Astrocyte of the spinal cord (primary cell): ENCODE measurements at places on chromosomes 7 and 10.

DNA sequence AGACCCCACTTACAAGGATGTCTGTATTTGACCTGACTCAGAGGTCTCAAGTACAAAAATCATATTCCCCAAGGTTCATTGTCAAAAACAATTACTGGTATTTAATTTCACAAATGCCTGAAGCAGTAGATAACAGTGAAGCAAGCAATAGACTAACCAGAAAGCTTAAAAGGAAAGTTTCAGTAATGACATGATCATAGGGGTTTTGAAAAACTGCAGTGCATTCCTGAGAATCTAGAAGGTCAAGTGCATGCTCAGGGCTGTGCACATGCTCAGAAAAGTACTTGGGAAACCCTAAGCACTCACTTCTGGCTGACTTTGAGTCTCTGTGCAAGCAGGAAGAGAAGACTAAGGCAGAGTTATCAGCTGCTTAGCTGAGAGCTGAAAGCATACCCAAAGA is 27.1 kb downstream of the RASGEF1A start:
- DNase-seq: no peak

DNA sequence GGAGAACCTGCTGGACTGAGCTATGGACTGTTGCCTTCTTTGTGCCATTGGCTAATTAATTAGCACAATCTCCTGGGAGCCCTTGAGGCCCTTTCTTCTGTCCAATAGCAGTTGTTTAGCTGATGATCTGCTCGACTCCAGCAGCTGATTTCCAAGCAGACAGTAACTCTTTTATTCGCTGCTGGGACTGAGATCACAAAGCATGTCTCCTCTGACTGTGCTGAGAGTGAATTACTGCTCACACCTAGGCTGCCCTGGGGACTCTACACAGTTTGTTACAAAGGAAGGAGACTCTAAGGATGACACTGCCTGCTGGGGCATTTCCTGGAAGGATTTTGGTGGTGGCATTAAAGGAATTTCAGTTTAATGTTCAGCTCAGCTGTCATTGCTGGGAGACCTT is 31.4 kb downstream of the CASP7 start:
- no peak for DNase-seq

DNA sequence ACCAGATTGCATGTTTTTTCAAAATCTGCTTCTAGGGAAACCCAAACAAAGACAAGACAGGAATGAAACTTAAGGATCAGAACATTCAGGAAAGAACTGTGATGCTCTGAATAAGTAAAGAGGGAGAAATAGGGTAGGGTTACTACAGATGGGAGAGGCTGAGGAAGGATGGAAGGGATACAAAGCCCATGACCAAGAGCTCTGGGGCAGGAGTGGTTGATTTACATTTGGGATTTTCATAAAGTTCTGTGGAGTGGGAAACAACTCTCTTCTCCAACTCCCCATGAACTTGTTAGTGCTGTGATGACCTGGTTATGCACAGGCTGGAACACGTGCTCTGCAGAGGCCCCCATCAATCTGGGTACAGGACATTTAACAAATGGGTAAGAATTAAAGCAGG is 216.0 kb upstream of the KLF14 start:
- no peak for DNase-seq

- no peak for DNase-seq
Measured at GRCh38 chr7:12350971-12351370, 52.7 kb downstream of the VWDE start.

- DNase-seq: no peak
Measured at GRCh38 chr10:44279426-44280126, 105.3 kb downstream of the CXCL12 start.

GRCh38 chr7:113175525-113176104 is 57.3 kb upstream of the SMIM30 start:
- peak; percentile 8 for DNase-seq

DNA sequence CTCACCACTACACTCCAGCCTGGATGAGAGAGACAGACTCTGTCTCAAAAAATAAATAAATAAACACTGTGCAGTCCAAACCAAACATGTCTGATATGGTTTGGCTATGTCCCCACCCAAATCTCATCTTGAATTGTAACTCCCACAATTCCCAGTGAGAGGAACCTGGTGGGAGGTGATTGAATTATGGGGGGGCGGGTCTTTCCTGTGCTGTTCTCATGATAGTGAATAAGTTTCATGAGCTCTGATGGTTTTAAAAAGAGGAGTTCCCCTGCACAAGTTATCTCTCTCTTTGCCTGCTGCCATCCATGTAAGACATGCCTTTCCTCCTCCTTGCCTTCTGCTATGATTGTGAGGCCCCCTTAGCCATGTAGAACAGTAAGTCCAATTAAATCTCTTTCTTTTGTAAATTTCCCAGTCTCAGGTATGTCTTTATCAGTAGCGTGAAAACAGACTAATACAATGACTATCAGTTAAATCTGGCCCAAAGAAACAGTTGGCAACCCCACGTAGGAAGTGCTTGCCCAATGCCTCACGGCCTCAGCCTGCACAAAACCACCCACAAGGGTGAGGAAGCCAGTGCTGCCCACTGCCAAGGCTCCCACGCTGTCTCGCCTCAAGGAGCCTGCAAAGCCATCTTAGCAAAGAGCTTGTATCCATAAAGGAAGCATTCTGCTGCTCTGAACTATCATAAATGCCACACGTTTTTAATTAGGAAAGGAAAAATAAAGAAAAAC is 64.7 kb downstream of the PIK3AP1 start:
- no peak for DNase-seq

DNA sequence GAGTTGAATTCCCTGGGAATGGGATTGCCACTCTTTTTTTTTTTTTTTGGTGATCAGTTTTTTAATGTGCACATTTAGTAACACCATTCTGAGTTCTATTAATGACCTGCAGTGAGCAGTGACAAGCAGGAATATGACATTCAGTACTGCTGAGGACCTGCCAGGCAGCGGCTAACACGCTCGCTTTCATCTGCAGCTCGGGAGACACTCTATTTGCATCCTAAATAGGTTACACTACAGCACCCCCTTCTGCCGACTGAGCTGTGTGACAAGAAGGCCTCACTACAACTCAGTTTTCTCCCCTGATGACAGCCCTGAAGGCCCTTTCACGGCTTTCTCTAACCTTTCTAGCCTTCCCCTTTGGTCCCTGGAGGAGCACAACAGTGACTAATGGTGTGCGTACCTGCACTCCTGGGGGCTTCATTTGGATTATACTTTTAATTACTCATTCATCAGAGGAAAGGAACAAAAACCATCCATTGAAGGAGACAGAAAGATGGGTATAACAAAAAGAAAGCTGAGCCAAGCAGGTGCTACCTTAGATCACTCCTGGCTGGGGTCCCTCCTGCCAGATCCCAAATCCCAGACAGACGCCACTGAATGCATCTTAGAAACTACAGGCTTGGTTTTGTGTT is 872.4 kb downstream of the LRMDA start:
- peak; percentile 85 for DNase-seq

DNA sequence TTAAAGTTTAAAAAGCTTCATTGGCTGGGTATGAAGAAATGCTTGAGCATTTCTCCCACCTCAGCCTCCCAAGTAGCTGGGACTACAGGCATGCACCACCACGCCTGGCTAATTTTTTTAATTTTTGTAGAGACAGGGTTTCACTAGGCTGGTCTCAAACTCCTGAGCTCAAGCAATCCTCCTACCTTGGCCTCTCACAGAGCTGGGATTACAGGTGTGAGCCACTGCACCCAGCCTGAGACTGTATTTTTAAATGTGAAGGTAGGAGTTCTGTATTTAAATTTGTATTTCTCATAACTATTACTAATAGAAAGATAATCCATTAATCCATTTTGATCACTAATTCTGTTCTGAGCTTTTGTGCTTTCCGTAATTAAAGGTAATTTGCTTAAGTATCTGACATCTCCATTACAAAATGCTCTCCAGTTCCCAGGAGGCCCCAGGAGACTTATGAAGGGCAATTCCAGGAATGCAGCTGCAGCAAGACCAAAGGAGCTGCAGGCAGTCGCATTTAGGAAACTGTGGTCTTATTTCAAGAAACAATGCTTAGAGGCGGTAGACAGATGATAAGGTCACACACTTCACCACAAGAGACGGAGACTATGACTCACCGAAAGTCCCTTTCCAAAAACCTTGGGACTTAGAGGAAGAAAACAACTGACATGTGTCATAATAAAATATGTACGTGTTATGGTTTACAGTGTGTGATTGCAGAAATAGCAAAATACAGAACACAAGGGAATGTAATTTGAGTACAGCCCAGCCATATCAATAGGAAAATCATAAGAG is 23.3 kb downstream of the YAE1 start:
- DNase-seq: peak; percentile 89

- DNase-seq: peak; percentile 2
Measured at GRCh38 chr10:19097151-19097550, 48.5 kb downstream of the MALRD1 start.

GRCh38 chr10:30639946-30640786 is 10.6 kb upstream of the LYZL2 start:
- peak; percentile 72 for DNase-seq

GRCh38 chr7:34080513-34080912 is 175.2 kb downstream of the BMPER start:
- no peak for DNase-seq

GRCh38 chr7:79055722-79056415 is 397.6 kb downstream of the MAGI2 start:
- no peak for DNase-seq

- DNase-seq: no peak
Measured at GRCh38 chr7:101420436-101420835, 57.8 kb downstream of the COL26A1 start.

GRCh38 chr7:141820067-141820466 is 21.2 kb downstream of the PRSS37 start:
- no peak for DNase-seq

GRCh38 chr10:128059266-128059981 is 66.8 kb downstream of the MKI67 start:
- no peak for DNase-seq

DNA sequence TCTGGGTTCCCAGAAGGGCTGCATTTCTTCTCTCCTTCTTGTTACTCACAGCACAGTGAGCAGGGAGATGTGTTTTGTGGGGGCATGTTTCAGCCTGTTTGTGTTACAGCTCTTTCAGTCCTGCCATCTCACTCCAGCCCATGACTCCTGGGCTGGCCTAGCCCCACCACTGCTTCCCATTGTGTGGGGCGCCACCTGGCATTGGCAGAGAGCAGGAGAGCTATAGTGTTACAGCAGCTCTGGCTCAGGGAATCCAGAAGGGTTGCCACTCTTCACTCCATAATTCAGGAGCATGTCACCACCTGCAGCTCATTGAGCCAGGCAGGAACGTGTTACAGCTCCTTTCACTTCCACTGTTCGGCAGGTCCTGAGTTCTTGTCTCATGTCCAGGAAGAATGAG is 30.0 kb downstream of the CLDN12 start:
- no peak for DNase-seq

- DNase-seq: no peak
Measured at GRCh38 chr7:37081436-37081835, 357.1 kb upstream of the AOAH start.

DNA sequence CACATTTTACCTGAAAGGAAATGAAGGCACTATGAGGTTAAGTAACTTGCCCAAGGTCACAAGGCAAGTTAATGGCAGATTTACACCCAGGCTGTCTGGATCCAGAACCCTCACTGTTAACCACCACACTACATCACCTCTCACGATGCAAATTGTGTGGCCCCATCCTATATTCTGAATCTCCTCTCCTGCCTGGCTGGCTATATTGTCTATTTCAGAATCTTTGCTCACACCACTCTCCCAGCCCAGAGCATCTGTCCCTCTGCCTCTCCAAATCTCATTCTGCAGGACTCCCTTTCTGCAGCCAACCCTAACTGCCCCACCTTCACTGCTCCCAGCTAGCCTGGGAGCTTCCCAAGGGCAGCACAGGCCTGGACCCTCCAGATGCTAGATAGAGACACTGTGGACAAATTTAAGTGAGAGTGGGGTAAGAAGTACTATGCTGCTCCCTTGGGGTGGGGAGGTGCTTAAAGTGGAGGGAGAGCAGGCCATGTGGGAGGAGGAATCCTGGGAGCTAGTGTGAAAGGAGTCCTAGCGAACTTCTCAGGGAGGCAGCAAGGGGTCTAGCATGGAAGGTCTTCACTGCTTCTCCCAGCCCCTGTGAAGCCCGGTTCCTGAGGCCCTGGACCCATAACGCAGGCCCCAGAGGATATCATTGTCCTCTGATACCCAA is 786 bp downstream of the CUEDC2 start:
- DNase-seq: no peak

DNA sequence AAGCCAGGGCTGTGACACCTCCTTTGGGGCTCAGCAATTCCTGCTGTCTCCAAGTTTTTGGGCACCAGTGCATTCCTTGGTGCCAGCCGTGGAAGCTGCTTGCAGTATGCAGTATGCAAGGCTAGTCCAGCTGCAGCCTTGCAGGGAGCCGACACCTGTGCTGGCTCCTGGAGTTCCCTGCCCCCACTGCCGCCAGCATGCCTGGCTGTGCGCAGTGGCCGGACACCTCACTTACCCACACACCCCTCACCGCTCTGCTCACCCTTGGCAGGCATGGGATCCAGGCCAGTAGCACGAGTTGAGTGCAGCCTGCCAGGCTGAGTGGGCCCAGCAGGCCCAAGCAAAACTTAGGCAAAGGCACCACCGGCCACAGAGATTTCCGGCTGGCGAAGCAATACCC is 77.4 kb downstream of the SAMD9 start:
- no peak for DNase-seq

DNA sequence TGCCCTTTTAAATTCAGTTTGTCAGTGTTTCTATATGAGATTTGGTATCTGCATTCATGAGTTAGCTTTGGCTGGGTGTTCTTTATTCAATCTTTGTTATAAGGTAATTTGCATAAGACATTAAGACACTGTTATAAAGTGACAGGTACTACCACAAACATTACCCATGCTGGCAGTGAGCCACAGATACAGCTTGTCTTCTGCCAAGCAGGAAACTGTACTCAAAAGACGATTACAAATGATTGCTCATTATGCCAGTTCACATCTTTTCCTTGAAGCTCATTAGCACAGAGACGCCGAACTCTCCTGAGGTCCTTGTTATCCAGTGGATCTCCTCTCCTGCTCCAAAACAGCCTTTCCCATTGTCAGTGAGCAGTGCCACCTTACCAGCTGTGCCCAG is 30.4 kb downstream of the AMPH start:
- DNase-seq: no peak

GRCh38 chr10:78518224-78518623 is 484.6 kb downstream of the RPS24 start:
- DNase-seq: no peak

- DNase-seq: no peak
Measured at GRCh38 chr7:154306036-154306435, 253.8 kb downstream of the DPP6 start.

- DNase-seq: peak; percentile 99
Measured at GRCh38 chr10:126199221-126199998, 188.9 kb downstream of the ADAM12 start.

DNA sequence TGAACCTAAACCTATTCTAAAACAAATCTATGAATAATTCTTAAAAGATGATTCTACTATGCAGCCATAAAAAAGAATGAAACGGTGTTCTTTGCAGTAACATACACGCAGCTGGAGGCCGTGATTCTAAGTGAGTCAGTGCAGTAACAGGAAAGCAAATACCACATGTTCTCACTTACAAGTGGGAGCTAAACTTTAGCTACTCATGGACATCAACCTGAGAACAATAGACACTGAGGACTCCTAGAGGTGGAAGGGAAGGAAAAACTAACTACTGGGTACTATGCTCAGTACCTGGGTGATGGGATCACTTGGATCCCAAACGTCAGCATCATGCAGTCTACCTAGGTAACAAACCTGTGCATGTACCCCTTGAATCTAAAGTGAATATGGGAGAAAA is 575.0 kb upstream of the MGMT start:
- DNase-seq: no peak

- no peak for DNase-seq
Measured at GRCh38 chr7:140330595-140330994, 67.7 kb downstream of the SLC37A3 start.

GRCh38 chr7:71221549-71221948 is 89.6 kb downstream of the GALNT17 start:
- DNase-seq: no peak
